ENCODE measurements at places on chromosomes 12 and 14.

GRCh38 chr14:36618641-36619040 lies 36.2 kb upstream of the NKX2-8 start:
- H3K27me3 ChIP-seq = no peaks in the 10 kb centered on the region
- no peak overlapping the region for H3K4me3 ChIP-seq
- H3K36me3 ChIP-seq = no peaks in the 10 kb centered on the region
- H3K27ac ChIP-seq = no peak overlapping the region
- H3K4me1 ChIP-seq = no peaks in the 10 kb centered on the region
- DNase-seq = no peak

DNA sequence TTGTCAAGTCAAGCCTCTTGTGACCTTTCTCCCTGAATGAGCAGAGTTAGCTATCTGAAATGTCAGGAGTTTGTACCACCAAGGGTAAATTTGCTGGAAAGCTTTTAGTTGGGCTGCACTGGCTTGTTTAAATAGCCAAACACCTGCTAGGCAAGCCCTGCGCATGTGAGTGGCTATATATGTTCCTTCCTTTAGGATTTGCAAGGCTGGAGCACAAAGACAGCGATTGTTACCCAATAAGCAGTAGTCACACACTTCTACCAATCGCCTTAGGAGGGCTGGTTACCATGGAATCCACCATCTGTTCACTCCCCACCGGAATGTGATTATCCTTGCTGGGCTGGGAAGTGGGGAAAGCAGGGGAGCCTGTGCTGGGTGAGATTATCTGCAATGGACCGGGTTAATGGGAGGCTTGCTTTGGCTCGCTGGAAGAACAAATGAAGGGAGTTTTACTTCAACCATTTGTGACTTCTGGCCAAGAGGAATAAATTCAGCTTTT lies 102.5 kb downstream of the FGD4 start:
- peak overlapping the region; percentile 67 for H3K27ac ChIP-seq
- H3K36me3 ChIP-seq = no peaks in the 10 kb centered on the region
- peaks cover 9% of the 10 kb centered on the region for H3K4me1 ChIP-seq
- DNase-seq = no peak
- H3K4me3 ChIP-seq = no peak overlapping the region

DNA sequence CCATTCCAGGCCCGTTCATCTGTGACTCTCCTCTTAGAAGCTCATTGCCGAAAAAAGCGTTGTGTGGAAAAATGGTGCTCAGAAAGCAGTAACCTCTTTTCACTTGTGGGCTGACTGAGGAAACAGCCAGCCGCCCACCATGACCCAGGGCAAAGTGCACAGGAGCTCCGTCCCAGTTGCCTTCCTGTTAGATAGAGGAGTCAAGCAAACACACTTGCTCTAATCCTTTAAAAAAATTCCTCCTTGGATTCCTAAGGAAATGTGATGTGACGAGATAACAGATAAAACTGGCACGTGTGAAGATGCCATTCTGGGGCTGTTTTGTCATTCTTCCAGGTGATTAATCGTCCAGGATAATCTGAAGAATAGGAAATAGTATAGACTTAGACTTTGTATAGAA lies 396.8 kb upstream of the DDHD1 start:
- no peaks in the 10 kb centered on the region for H3K4me1 ChIP-seq
- no peak overlapping the region for H3K27ac ChIP-seq
- no peak overlapping the region for H3K4me3 ChIP-seq
- no peaks in the 10 kb centered on the region for H3K36me3 ChIP-seq
- no peak for DNase-seq

DNA sequence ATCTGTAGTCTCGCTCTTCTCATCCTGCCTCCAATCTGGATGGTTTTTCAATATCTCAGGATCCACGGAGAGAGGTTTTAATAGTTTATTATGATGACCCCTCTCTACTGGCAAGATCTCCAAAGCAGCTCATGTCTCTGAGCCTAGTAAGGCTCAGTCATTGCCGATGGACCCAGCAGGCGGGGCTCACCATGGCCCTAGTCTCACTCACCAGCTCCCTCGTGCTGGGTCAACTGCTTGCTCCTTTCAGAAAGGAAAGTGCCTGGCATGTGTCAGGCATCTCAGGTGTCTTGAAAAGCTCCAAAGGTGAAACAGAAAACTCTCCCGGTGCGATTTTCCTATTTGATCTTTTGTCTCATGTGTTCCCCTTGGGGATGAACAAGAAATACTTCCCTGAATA lies 179.0 kb downstream of the CALM1 start:
- H3K4me1 ChIP-seq = no peaks in the 10 kb centered on the region
- no peaks in the 10 kb centered on the region for H3K36me3 ChIP-seq
- no peak for DNase-seq
- no peak overlapping the region for H3K4me3 ChIP-seq
- H3K27ac ChIP-seq = no peak overlapping the region
- no peaks in the 10 kb centered on the region for H3K27me3 ChIP-seq

GRCh38 chr14:87391066-87391465 lies 601.9 kb downstream of the GALC start:
- H3K4me3 ChIP-seq = no peak overlapping the region
- no peak for DNase-seq
- no peaks in the 10 kb centered on the region for H3K4me1 ChIP-seq
- H3K27ac ChIP-seq = no peak overlapping the region
- H3K27me3 ChIP-seq = no peaks in the 10 kb centered on the region
- no peaks in the 10 kb centered on the region for H3K36me3 ChIP-seq

DNA sequence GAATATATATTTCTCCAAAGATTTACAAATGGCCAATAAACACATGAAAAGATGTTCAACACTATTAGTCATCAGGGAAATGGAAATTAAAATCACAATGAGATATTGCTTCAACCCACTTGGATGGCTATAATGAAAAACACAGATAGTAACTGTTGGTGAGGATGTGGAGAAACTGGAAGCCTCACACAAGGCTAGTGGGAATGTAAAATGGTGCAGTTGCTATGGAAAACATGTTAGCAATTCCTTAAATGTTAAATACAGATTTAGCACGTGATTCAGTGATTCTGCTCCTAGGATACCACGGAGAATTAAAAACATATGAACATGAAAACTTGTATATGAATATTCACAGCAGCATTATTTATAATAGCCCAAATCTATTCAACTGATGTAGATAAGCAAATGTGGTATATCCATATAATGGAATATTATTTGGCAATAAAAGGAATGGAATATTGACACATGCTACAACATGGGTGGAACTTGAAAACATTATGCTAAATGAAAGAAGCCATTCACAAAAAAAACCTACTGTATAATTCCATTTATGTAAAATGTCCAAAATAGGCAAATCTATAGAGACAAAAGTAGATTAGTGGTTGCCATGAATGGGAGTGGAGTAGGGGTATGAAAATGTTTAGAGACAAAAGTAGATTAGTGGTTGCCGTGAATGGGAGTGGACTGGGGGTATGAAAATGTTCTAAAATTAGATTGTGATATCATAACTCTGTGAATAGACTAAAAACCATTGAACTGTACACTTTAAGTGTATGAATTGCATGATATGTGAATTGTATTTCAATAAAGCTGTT lies 227.1 kb upstream of the DDHD1 start:
- H3K36me3 ChIP-seq = no peaks in the 10 kb centered on the region
- no peak overlapping the region for H3K27ac ChIP-seq
- no peaks in the 10 kb centered on the region for H3K4me1 ChIP-seq

- no peak overlapping the region for H3K27ac ChIP-seq
- DNase-seq = no peak
- no peak overlapping the region for H3K4me3 ChIP-seq
- H3K27me3 ChIP-seq = peaks cover 70% of the 10 kb centered on the region
- H3K4me1 ChIP-seq = no peaks in the 10 kb centered on the region
- no peaks in the 10 kb centered on the region for H3K36me3 ChIP-seq
Observed at GRCh38 chr14:96735526-96735925, 61.7 kb upstream of the VRK1 start.

DNA sequence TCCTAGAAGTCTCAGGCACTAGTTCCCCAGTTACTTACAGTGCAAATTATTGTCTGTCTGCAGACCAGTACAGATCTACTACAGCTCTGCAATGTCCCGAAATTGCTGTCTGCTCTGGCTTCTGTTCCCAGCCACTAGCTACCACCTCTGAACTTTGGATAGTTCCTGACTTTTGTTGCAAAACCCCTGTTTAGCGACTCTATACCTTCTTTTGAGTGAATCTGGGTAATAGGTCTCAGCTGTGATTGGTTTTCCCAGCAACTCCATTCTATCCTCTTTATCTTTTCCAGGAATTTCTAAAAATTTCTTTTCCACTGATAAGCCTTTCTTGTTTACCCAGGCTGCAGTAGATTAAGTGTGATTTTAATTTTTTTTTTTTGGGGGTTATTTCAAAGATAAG lies 16.8 kb downstream of the KCNJ8 start:
- no peaks in the 10 kb centered on the region for H3K4me1 ChIP-seq
- no peak for DNase-seq
- no peak overlapping the region for H3K27ac ChIP-seq
- no peak overlapping the region for H3K4me3 ChIP-seq

DNA sequence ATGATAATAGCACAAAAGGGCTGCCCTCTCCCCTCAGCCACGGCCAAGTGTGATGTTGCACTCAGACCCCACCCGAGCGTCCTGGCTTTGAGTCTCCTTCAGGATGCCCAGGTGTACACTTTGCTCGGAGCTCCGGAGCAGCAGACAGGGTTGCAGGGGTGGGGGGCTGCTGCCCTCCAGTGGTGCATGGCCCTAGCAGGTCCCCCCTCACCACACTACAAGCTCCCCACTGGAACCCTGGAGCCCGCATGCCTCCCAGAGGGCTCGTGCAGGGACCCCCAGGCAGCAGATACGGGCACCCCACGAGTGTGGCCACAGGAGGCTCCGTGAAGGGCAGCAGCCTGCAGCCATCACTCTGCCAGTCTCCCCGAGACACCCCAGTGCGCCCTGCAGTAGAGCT lies 69.9 kb upstream of the C14orf180 start:
- peaks cover 55% of the 10 kb centered on the region for H3K27me3 ChIP-seq
- no peaks in the 10 kb centered on the region for H3K36me3 ChIP-seq
- no peak overlapping the region for H3K4me3 ChIP-seq
- H3K4me1 ChIP-seq = no peaks in the 10 kb centered on the region
- H3K27ac ChIP-seq = no peak overlapping the region

DNA sequence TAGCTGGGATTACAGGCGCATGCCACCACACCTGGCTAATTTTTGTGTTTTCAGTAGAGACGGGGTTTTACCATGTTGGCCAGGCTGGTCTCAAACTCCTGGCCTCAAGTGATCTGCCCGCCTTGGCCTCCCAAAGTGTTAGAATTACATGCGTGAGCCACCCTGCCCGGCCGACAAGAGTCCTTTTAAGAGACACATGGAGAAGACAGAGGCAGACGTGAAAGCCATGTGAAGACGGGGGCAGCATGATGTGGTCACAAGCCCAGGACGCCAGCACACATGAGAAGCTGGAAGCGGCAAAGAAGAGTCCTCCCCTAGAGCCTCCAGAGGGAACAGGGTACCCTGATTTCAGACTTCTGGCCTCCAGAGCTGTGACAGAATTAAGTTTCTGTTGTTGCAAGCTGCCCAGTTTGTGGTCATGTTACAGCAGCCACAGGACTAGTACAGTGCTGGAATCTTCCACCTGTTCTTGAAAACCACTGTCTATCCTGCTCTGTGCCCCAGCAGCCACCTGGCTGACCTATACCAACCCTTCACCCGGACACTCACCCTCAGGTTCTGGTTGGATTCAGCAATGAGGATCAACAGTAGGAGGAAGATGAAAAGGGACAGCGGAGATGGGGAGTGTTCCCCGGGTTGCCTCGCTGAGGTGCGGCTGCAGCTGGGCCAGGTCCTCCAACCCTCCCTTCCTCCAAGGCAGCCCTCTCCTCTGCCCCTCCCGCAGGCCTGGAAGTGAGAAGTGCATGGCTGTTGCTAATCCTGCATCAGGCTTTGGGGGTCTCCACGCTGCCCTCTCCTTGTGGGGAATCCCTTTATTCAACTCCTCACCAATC lies 16.9 kb downstream of the VPS37B start:
- no peak for DNase-seq
- peaks cover 91% of the 10 kb centered on the region for H3K4me1 ChIP-seq
- no peak overlapping the region for H3K4me3 ChIP-seq

GRCh38 chr12:28079539-28079938 lies 107.0 kb upstream of the PTHLH start:
- no peak overlapping the region for H3K27ac ChIP-seq
- no peak overlapping the region for H3K4me3 ChIP-seq

Data from left lung (tissue), 14 donors.